ENCODE measurements at places on chromosomes 11 and 22.

GRCh38 chr11:73991471-73992006 lies 8.9 kb upstream of the UCP2 start:
- no peak for DNase-seq

DNA sequence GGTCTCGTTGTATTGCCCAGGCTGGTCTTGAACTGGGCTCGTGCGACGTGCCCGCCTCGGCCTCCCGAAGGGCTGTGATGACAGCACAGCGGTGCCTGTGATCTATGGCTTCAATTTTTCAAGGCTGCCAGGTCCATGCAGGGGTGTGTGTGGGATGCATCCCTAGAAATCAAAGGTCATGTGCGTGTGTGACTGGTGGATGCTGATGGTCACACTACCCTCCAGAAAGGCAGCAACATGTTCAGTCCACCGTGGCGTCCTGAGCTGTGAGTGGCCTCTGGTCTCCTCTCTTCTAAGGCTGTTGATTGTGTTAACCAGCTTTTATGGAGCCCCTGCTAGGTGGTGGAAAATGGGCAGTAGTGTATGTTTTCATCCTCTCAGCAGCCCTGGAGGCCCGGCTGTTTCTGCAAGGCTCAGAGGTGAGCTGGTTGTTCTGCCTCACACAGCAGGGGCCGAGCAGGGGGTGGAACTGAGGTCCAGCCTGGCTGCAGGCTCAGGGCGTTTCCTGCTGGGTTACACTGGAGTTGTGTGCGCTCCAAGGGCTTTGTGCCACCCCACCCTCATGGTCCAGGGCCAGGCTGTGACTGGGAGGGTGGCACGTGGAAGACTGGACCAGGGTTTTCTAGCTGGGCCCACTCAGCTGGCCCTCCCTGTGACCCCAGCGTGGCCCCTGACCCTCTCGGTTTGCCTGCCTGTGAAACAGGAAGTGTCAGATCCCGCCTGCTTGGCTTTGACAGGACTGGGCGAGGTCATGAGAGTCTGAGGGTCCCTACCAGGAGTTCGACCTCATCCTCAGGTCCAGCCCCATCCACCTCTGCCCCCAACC lies 7.7 kb downstream of the BIK start:
- DNase-seq = no peak

DNA sequence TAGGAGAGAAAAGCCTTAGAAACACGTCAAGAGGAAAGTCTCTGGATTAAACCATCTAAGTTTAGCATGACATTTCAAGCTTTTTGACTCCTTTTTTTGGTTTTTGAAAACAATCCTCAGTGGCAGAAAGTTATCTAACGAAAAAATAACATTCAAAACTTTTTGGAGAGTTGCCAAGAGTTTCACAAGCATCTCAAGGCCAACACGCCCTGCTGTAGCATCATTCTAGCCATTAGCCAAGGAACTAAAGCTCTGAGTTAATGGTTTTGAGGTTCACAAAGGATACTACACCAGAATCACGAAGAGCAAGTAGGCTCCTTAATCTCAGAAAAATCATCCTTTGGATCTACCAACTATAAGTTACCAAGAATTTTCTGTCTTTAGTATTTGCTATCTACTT lies 94.8 kb downstream of the PICALM start:
- peak; percentile 73 for DNase-seq

GRCh38 chr11:48210052-48210451 lies 6.6 kb upstream of the OR4B1 start:
- peak; percentile 9 for DNase-seq

DNA sequence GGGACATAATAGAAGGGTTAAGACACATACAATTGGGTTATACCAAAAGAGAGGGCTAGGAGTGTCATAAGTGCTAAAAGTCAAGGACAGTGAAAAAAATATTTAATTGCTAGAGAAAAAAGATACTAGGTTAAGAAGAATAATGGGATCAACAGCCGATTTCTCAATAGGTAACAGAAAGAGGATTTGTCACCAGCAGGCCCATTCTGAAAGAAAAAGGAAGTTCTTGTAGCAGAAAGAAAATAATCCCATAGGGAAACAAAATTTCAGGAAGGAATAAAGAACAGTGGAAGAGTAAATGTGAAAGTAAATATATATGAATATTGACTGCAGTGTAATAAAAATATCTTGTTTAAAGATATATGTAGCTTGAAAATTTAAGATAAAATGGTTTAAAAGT lies 43.3 kb upstream of the ADORA2A start:
- no peak for DNase-seq

- DNase-seq = peak; percentile 96
These were observed 13.6 kb downstream of the BCL9L start for GRCh38 chr11:118911880-118912741.

- no peak for DNase-seq
These were observed 249.1 kb upstream of the MTNR1B start for GRCh38 chr11:92720385-92720784.

- DNase-seq = no peak
These were observed 42.3 kb upstream of the RDX start for GRCh38 chr11:110338684-110339083.

- no peak for DNase-seq
These were observed 90.2 kb downstream of the SCN3B start for GRCh38 chr11:123564221-123564620.

GRCh38 chr11:121521145-121522042 lies 68.6 kb upstream of the SORL1-AS1 start:
- no peak for DNase-seq

DNA sequence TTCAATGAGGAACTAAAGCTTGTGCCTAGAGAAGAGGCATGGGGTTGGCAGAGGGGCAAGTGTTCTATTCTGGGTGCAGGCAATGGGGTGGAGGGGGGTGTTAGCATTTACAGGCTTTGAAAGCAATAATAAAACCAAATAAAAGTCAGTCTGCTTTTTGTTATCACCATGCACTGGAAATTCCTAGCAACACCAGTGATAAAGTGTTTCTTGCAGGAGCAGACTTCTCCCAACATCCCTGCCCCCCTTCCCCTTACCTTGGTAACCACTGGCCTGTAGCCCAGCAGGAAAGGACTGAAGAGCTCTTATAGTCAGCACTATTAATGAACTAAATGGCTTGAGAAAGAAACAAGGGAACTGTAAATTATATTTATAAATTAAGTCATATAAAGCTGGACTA lies 65.2 kb upstream of the SESN3 start:
- no peak for DNase-seq

- DNase-seq = peak; percentile 86
These were observed 101.2 kb downstream of the BCR start for GRCh38 chr22:23281406-23282088.

GRCh38 chr22:23608583-23608982 lies 23.5 kb downstream of the DRICH1 start:
- DNase-seq = peak; percentile 8

GRCh38 chr11:57345555-57346211 lies 7.5 kb downstream of the P2RX3 start:
- peak; percentile 90 for DNase-seq

GRCh38 chr22:31954535-31955523 lies 10.5 kb downstream of the YWHAH start:
- no peak for DNase-seq

- DNase-seq = peak; percentile 95
These were observed 952 bp downstream of the YAP1 start for GRCh38 chr11:102111011-102111786.

- peak; percentile 69 for DNase-seq
These were observed 9.0 kb upstream of the DLAT start for GRCh38 chr11:112016088-112016764.

GRCh38 chr11:56396047-56396446 lies 16.4 kb upstream of the OR5AL1 start:
- DNase-seq = no peak

GRCh38 chr22:47067321-47067890 lies 305.0 kb downstream of the TBC1D22A start:
- DNase-seq = no peak
